ENCODE measurements at places on chromosomes 6 and 20.

DNA sequence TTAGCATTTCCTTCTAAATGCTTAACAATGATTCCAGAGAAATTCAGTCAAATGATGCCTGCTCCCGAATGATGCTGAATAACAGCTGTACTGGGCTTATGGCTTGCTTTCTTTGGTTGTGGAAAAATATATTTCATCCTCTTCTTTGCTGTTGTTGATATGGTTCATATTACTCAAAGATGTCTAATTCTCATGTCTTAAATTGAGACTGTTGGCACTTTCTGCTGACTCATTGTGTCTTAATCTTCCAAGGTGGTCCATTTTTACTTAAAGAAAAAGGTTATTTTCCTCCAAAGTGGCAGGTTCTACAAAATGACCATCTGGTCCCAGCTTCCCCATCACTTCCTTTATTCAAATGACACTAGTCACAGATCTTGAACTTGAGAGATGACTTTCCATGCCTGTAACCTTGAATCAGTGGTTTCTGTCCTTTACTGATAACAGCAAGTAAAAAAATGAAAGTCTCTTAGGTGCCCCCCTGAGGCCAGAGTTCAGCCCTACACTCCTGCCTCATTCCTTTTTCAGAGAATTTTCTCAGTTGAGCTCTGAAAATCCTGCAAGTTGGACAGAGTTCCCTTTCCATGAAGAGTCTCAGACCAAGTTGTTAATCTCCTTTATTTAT is 6.9 kb downstream of the SNAP25 start:
- no peak for DNase-seq

DNA sequence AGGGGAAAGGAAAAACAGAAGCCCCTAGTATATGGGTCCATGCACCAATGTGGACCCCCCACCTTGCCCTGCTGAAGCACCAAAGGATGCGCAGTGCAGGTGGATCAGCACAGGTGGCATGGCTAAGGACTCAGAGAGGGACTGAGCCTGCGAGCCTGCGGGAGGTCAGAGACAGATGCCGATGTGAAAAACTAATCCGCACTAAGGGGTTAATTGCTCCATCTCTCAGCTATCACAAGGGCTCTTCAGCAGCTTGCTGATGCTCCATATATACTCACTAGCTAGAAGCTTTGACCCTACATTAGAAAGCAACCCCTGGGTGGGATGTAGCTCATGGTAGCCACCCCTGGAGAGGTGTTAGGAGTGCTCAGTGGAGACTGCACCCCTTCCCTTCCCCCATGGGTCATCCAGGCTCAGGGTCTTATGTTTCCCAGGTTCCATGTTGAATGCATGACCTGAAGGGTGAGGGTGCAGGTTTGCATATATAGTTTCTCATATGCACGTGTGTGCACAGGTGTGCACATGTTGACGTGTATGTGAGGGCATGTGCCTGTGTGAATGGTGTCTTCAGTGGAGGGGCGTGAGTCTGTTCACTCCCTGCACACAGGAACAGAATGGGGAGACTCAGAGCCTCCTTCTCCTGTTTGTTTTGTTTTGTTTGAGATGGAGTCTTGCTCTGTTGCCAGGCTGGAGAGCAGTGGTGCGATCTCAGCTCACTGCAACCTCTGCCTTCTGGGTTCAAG is 13.4 kb upstream of the IP6K3 start:
- DNase-seq = no peak

GRCh38 chr6:139858429-139858828 is 484.0 kb upstream of the CITED2 start:
- no peak for DNase-seq

- no peak for DNase-seq
Measured at GRCh38 chr6:112367628-112368027, 20.5 kb downstream of the RFPL4B start.

DNA sequence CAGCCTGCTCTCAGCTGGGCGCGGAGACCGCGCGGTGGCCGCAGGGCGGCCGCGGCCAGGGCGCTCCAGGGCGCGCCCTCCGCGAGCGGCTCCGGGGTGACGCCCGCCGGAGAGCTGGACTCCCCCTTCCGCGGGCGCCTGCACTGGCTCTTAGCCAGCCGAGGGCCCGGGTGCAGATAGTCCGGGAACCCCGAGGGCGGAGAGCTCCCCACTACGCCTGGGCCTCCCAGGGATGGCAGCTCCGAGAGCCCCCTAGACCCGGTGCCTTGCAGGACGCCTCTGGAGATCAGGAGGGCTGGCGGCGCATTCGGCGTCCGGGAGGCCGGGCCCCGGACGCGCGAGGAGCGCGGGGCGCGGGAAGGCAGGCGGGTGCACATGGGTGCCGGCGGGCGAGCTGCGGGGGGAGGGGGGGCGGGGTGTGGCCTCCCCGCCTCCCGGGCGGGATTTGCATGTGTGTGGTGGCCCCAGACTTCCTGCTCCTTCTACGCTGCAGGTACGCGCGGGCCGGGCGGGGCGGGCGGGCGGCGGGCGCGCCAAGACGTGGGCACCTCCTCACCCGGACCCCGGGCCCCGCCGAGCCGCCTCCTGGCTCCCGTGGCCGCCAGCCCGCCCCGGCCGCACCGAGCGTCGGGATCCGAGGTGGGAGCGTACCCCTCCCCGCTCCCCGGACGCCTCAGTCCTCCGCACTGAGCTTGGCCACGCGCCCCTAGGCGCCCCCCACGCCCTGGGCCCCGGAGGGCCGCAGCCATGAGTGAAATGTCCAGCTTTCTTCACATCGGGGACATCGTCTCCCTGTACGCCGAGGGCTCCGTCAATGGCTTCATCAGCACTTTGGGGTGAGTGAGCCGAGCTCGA is at the start of gene ITPR3:
ITPR3 (plus strand) TSS at position 467 of the 855 bp plus-strand sequence; CDS start at position 748, 281 bp downstream.
- DNase-seq = no peak

- no peak for DNase-seq
Measured at GRCh38 chr6:7561153-7561964, 19.9 kb downstream of the DSP start.

DNA sequence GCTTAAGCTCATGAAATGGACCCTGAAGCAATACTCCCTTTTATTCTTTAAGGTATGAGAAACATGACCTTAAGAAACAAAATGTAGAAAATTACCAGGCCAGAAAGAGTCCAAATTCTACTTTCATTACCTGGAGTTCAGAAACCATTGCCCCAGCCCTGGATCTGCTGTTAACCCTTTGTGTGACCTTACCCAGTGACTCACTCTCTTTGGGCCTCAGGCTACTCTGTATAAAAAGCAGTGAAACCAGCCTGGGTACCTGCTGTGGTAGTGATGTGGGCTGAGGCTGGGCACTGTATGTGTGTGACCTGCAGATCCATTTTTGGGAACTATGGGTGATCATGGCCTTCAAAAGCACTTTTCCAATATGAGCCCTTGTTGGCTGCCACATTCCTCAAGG is 47.2 kb downstream of the SLC9A8 start:
- no peak for DNase-seq

GRCh38 chr6:50213146-50213545 is 163.4 kb upstream of the DEFB112 start:
- no peak for DNase-seq

All from cerebellar nuclear complex (tissue), 1 donor.